ENCODE measurements at places on chromosomes 12 and 14.

DNA sequence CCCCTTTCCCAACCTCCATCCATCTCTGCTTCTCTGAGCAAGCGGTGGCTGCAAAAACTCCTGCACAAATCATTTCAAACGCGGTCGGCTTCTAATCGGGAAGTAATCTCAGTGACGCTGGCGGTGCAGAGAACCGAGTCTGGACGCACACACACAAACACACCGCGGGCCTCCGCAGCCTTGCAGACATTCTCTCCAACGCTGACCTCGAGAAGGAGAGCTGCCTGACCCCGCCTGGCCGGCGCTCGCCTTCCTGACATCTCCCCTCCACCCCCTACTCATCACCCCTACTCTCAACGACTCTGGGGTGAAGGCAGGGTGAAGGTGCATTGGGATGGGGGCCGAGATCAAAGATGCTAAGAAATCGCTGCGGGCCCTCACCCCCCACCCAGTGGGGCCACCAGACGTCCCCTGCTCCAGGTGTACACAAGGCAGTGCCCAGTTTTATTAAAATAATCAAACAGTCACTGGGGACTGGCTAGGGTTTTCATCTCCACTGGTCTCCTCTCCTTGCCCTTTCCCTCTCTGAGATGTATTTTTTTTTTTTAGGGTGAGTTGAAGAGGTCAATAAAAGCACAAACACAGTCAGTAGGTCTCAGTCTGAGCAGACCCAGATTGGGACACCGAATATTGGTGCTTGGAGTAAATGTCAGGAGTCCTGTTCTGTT lies 506 bp upstream of the TBX5 start:
- peak; percentile 33 for DNase-seq

DNA sequence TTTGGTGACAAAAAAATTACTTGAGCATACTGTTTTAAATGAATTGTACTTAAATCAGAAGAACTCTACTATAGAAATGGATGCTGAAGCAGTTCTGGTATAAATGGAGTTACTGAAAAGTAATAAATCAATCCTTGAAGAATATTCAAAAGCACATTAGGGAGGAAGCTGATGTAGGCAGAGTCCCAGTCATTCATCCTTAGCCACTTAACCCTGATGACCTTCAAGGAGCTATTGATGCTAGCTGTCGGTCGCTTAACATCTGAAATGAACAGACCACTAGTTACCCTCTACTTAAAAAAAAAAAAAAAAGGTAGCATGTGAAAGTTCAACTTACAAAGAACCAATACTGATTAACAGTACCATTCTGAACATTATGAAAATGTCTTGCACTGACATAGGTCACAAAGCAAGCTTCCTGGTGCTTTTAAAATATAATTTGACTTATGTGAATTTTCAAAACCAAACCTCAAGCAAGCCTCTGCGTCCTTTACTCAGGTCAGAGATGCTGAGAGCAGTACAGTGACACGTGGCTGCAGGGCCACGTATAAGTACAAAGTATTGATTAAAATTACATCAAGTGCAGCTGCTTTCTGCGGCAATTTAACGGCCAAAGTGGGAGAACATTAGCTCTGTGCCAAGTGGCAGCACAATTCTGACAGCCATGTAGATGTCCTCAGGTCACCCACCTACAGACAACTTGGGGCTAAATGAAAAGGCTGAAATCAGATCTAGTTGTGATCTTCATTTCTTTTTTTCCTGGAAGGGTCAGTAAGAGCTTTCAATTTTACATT lies 18.1 kb downstream of the PPM1H start:
- no peak for DNase-seq

- peak; percentile 34 for DNase-seq
These were observed 10.9 kb upstream of the SERPINA9 start for GRCh38 chr14:94486883-94487282.

DNA sequence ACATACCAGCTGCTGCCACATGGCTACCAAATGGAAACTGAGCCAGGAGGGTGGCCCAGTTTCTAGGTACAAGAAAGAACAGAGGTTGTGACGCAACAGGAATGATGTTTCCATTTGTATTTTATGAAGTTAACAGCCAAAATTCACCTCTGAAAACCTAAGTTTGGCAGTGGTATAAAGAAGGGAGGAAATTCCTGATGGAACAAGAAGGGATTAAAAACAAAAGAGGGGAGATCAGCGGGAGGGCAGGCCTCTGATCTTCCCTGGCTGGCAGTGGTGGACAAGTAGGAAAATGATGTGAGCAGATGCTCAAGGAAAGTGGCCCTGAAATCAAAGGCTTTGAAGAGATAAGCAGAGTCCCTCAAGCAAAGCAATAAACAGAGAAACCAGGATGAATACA lies 47.3 kb upstream of the BCL2L14 start:
- no peak for DNase-seq

DNA sequence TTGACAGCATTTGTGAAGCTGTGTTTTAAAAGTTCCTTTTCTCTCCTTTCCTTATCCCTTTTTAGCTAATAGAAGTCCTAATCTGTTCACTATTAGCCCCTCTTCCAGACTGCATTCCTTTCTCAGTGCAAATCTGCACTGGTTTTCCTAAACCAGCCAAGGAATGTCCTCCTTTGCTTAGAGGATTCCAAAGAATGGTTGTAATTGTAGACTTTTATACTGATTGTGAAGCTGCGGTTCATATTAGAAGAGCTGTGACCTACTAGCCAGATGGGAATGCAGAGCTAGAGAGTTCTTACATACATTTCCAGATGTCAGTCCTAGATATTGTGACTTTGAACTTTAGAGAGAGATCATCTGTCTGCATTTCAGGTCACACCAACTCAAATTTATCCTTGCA lies 79.8 kb downstream of the MYRFL start:
- DNase-seq = no peak

- DNase-seq = no peak
These were observed 25.2 kb upstream of the OAS1 start for GRCh38 chr12:112881602-112882001.

DNA sequence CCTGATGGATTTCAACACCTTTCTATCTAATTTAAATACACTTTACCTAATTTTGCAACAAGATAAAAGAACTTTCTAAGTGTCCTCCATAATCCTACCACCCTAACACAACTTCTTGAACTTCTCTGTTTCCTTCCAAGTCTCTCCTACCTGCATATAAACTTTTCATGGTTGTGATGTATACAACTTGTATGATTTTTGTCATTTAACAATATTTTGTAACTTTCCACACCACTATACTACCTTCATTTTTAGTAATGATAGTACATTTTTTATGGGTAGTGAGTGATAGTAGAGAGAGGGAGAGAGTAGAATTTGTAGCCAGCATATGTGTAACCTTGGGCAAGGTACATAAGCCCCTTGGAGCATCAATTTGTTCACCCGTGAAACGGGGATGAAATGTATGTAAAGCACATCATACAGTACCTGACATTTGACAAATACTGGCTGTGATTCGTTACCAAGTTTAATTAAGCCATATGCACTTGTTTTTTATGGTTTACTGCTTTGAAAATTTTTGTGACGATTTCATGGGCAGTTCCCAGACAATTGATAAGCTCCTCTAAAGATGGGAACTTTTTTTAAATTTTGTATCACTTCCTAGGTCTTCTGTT lies 177.8 kb upstream of the SLC38A2 start:
- no peak for DNase-seq
